ENCODE measurements at places on chromosomes 4 and X.
A peak's percentile ranks its signal among the peaks of the same experiment; 100 is the strongest.

DNA sequence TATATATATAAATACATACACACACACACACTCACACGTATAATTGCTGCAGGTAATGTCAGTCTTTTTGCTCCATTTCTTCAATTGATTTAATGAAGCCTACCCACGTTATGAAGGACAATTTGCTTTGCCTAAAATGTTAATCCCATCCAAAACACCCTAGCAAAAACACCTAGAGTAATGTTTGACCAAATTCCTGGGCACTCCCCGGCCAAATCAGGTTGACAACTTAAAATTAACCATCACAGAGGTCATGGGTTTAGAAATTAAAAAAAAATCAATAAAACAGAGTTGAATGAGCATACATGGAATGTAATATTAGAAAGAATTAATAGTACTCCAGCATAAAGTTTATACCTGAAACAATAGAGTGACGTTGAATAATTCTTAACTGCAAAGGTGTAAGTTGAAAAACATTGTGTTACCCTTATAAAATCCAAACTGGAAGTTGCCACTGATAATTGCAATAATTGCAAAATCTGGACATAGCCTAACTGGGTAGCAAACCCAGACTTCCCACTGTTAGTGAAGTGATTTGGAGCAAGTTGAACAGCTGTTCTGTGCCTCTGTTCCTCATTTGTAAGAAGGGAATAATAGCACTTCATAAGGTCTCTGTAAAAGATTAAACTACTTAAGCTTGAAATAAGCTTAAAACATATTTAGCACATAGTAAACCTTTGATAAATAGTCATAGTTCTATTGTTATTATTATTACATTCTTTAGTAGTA lies 2120.5 kb downstream of the PCDH7 start:
- no peak for DNase-seq

GRCh38 chr4:6461301-6462165 lies 10.9 kb downstream of the PPP2R2C start:
- DNase-seq = no peak

DNA sequence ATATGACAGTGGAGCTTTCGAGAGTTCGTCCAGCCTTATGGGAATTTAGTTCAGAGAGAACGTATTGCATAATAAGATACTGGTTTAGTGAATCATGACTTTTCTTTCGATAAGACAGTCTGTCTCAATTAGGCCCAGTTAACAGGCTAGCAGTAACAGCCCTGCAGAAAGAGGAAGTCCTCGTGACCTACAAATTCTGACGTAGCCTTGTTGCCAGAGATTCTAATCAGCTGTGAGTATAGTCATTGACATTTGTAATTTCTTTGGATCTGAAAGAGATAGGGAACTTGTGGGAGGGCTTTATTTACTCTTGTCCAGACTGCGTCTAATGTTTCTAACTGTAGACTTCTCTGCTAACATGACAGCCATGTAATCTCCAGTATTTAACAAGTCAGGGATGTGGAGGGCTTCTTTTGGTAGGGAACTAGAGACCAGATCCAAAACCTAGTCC lies 15.8 kb downstream of the ART3 start:
- no peak for DNase-seq

- no peak for DNase-seq
Observed at GRCh38 chrX:39421006-39421405, 619.7 kb downstream of the MID1IP1 start.

DNA sequence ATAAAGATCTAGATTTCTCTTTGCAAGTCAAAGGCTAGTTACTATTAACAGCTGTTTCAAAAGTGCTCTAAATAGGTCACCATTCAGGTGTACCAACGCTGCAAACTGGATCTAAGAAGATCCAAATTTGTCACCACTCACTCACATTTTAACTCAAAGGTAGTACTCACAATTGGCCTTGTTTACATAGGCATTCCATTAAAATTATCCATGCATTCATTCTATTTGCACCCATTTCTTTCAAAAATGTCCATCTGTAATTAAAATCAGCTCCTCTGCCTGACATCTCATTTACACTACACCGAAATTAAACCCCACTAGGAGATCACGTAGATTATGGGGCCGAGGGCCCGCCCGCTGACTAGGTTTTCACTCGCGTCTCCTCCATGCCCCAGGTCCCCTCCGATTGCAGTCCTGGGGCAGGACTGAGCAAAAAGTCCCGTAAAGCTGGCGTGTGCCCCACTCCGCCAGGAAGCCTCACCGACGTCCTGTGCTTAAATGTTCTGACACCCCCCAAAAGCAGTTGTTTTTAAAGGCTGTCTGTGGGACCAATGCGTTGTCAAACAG lies 1.3 kb upstream of the ING2 start:
- no peak for DNase-seq

GRCh38 chrX:8005678-8006347 lies 78.6 kb upstream of the PNPLA4 start:
- no peak for DNase-seq

DNA sequence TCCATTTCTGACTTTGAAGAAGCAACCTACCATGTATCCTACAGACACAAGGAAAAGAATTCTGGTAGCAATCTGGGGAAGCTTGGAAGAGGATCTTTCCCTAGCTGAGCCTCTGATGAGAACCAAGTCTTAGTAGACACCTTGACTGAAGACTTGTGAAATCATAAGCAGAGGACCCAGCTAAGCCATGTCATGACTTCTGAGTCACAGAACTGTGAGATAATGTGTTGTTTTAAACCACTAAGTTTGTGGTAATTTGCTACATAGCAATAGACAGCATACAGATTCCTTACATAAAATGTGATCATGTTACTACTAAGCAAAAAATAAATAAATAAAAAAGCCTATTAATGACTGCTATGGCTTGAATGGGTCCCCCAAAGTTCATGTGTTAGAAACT lies 71.3 kb upstream of the ANKRD50 start:
- no peak for DNase-seq

DNA sequence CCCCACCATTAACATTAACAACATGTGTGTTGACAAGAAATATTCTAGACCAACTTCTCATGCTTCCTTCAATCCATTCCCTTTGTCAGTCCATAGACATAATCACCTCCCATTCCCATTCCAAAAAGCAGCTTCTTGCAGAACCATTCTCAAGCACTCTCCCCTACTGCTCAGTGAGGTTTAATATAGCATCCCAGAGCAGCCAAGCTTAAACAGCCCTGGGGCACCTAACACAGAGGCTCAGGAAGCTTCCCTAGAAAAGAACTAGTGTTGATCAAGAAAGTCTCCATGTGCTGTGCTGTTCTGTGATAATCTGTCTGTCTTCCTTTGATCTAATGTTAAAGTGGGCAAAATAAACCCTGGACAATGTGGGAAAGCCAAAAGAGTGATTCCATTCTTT lies 174.2 kb upstream of the NOCT start:
- no peak for DNase-seq

DNA sequence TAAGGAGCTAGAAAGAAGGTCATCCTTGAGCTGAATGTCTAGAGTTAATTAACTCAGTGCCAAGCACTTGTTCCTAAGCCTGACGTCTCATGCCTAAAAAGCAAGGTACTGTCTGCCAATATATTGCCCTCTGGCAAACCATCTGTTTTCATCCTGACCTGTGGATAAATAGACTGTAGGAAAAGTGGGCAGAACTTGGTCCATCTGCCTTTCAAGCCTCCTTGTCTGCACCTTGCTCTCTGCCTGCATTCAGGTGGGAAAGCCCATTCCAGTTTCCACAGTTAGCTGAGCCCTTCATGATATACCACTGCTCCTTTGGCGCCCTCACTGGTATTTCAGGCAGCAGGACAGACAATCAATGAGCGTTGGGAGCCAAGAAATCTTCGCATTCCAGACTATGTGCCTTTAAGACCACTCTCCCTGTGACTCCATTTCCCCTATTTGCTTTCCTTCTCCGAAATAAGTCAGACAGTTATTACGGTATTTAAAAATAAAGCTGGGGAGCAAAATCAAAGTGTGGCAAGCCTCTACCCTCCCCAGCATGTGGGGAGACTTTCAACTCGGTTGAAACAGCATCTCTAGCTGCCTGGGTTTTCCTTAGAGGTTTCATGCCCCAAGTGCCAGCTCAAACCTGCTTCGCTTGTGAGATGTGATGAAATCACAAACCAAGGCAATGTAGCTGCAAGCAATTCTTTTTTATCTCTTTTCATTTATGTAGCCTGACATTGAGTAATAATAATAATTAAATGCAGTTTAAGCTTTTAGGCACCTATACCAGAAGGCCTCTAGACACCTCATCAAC lies 2.5 kb upstream of the CCDC149 start:
- DNase-seq = no peak

GRCh38 chr4:116796022-116796421 lies 289.4 kb downstream of the TRAM1L1 start:
- DNase-seq = no peak

GRCh38 chr4:149077181-149077580 lies 635.0 kb upstream of the NR3C2 start:
- DNase-seq = no peak

GRCh38 chr4:6324461-6324998 lies 54.9 kb downstream of the WFS1 start:
- no peak for DNase-seq

DNA sequence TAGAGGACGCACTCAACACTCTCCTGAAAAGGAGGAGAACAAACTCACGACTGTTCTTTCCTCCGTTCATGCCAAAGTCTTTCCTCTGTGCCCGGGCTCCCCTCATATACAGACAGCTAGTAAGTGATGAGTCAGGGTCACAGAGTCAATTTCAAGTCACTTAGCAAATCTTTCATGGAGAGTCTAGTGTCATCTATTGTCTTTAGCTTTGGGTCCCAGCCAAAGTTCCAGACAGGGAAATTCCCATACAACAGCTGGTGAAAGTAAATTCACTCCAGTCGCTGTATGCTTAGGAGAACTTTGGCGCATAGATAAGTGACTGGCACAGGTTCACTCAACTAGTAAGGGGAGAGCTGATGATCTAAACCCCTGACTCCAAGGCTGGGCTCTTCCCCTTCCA lies 226.5 kb downstream of the MID1 start:
- no peak for DNase-seq

GRCh38 chr4:152598454-152598853 lies 62.6 kb upstream of the FBXW7 start:
- no peak for DNase-seq

- peak; percentile 44 for DNase-seq
Observed at GRCh38 chr4:24980064-24980690, 50.6 kb downstream of the LGI2 start.

DNA sequence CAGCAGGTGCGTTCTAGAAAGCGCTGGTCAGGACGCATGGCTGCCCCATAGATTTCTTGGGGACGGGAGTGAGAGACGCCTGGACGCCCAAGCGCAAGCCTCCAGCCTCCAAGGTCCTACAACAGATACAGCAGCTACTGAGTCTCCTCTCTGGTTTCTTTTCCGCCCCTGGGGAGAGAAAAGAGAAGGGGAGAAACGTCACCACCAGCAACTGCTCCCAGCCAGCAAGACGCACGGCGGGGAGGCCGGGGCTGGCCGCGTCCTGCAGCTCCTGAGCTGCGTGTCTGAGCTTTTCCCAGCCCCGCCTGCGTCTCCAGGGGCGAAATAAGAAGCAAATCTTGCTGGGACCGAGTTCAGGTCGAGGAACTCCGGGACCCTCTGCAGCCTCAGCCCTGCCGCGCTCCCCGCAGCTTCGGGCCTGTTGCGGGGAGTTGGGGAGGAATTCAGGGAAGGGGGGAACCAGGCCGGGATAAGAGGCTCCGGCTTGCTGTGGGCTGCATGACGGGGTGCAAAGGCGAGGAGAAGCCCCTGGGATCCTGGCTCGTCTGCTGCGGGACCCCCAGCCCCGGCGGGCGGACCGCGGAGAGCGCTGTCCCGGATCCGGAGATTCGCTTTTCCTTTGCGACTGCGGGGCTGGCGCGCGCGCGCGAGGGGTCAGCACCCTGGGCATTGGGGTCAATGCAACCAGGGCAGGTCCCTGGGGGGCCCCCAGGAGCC lies 6.8 kb upstream of the SHOX start:
- no peak for DNase-seq

- no peak for DNase-seq
Observed at GRCh38 chr4:10734697-10735096, 50.1 kb upstream of the CLNK start.

- DNase-seq = no peak
Observed at GRCh38 chr4:4387531-4388310, 819 bp downstream of the NSG1 start.

GRCh38 chr4:144872508-144873225 lies 225.3 kb downstream of the ANAPC10 start:
- no peak for DNase-seq

DNA sequence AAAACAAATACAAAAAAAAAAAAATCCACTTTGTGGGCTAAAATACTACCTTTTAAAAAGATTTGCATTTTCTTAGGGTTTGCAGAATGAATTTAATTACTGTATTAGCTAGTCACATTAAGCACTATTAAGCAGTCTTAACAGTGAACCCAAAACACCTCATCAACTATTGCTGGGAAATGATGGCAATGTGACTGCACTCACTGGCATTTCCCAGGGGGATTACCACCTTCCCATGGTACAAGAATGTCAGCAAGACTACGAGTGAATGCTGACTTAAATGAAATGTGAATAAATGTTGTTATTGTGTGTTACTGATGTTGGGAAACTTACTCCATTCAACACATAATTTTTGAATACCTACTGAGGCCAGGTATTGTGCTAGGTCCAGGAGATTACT lies 10.0 kb upstream of the SLC9B2 start:
- DNase-seq = no peak

- no peak for DNase-seq
Observed at GRCh38 chr4:95091272-95091671, 333.5 kb downstream of the BMPR1B start.

- DNase-seq = no peak
Observed at GRCh38 chr4:159768016-159768415, 665.1 kb downstream of the RAPGEF2 start.

DNA sequence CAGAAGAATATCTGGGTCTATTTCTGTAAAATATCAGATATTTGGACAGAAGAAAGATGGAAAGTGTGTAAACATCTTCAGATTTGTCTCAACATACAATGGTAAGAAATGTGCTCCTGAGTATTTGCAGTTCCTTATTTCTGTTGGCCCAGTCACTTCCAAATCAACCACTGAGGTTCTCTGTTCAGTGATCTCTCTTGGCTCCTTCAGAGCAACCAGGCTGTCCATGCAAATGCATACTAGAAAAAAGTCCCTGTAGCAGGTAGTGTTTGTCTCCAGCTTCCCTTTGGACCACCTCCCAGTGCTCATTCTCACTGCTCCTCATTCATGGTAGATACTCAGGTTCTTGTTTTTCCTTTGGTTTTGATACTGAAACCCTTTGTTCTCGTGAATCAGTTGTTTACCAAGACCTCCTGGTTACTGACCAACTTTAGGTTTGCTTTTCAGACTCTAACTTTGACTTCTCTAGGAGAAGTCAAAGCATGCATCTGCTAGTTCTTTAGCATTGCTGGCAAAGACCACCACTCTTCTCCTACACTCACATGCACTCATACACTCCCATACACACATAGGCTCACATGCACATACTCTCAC lies 28.8 kb downstream of the ASIC5 start:
- DNase-seq = no peak

GRCh38 chr4:57243076-57243475 lies 132.9 kb upstream of the IGFBP7 start:
- DNase-seq = no peak

Measured in activated CD4-positive, alpha-beta T cell treated with anti-CD3 and anti-CD28 coated beads for 4 hours (primary cell).